ENCODE measurements at places on chromosomes 2 and 18.

GRCh38 chr2:225274751-225275150 lies 124.8 kb upstream of the NYAP2 start:
- no peak for DNase-seq

DNA sequence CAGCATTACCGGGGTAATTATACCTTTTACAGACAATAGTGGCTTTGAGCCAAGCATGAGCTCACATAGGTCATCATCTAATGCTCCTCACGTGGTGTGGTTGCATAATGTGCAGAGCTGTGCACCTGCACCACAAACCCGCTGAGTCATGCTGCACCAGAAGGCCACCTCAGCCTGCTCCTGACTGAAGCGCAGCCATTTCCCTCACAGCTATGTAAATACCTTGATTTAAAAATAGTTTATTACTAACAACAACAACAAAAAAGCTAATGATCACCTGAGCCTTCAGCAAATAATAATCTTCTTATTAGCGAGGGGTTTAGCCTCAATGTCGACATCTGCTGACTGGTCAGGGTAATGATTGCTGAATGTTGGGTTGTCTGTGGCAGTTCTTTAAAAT lies 238.8 kb downstream of the MBD5 start:
- no peak for DNase-seq

GRCh38 chr2:224111576-224111975 lies 72.5 kb upstream of the SERPINE2 start:
- DNase-seq: no peak

- DNase-seq: no peak
These were observed 19.0 kb downstream of the IDH1 start for GRCh38 chr2:208235860-208236259.

Data from GM10248 (cell line).